Natural killer cell treated with Interleukin-12 subunit alpha and Interleukin-12 subunit beta and Interleukin-15 and Interleukin-18, amount 100 ng/mL, for 72 hours (primary cell): ENCODE measurements at places on chromosomes 13 and 19. TPM values are rescaled to one million over a fixed set of nuclear protein-coding genes. Genes with fewer than 3 reads are reported as not detected.

GRCh38 chr13:95445131-95445530 lies 107.4 kb upstream of the CLDN10 start:
- H3K4me3 ChIP-seq: no peak overlapping the region

DNA sequence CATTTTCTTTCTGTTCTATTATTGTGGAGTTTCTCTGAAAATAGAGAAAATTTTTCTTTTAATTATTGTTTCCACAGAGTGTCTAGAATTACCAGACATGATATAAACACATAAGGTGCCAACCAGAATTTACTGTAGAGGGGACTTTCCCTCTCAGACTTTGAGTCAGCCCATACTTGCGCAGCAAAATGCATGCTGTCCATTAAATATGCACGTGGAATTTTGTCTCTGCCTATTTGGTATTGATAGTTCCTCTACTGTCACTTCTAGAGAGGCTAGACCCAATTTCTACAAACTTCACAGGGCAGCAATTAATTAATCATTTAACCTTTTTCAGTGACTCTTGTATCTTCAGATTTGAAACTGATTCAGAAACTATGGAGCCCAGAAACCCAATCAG lies 8.9 kb downstream of the ZNF93 start:
- H3K4me1 ChIP-seq: no peaks in the 10 kb centered on the region
- no peak overlapping the region for H3K27ac ChIP-seq
- DNase-seq: no peak
- peaks cover 14% of the 10 kb centered on the region for H3K36me3 ChIP-seq
- H3K4me3 ChIP-seq: no peak overlapping the region

DNA sequence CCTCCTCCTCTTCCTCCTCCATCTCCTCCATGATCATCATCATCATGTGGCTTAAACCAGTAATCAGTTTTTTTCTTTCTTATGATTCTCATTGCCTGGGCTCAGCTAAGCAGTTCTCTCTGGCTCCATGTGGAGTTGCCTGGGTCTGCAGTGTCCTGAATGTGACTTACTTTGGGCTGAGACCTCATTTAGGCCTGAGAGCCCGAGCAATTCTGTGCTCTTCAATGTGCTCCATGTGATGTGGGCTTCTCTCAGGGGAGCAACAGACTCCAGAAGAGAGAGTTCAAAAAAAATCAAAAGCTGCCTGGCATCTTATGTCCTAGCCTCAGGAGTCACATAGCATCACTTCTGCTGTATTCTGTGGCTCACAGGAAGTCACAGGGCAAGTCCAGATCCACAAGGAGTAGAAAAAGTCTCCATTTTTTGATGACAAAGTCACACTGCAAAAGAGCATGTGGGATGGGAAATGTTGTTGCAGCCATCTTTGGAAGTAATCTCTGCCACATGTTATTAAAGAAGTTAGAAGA lies 128.7 kb downstream of the MAB21L1 start:
- no peaks in the 10 kb centered on the region for H3K4me1 ChIP-seq
- no peaks in the 10 kb centered on the region for H3K27me3 ChIP-seq
- no peak overlapping the region for H3K27ac ChIP-seq
- H3K4me3 ChIP-seq: no peak overlapping the region
- H3K36me3 ChIP-seq: no peaks in the 10 kb centered on the region

- H3K4me1 ChIP-seq: peaks cover 16% of the 10 kb centered on the region
- H3K27me3 ChIP-seq: peaks cover 5% of the 10 kb centered on the region
- H3K27ac ChIP-seq: no peak overlapping the region
- DNase-seq: peak; percentile 83
- H3K4me3 ChIP-seq: peak overlapping the region; percentile 47
- no peaks in the 10 kb centered on the region for H3K36me3 ChIP-seq
Observed at GRCh38 chr13:30802953-30803478, 67.7 kb downstream of the ALOX5AP start.

- H3K36me3 ChIP-seq: no peaks in the 10 kb centered on the region
- peaks cover 60% of the 10 kb centered on the region for H3K4me1 ChIP-seq
- H3K4me3 ChIP-seq: peak overlapping the region; percentile 94
- DNase-seq: peak; percentile 82
Observed at GRCh38 chr19:54162241-54162805, 2.8 kb upstream of the LENG1 start.

GRCh38 chr13:97255515-97256021 lies 33.4 kb downstream of the MBNL2 start:
- H3K4me1 ChIP-seq: peaks cover 45% of the 10 kb centered on the region
- no peak overlapping the region for H3K27ac ChIP-seq
- H3K4me3 ChIP-seq: peak overlapping the region; percentile 1
- H3K36me3 ChIP-seq: no peaks in the 10 kb centered on the region

- H3K27ac ChIP-seq: no peak overlapping the region
- DNase-seq: no peak
- no peaks in the 10 kb centered on the region for H3K27me3 ChIP-seq
- no peak overlapping the region for H3K4me3 ChIP-seq
Observed at GRCh38 chr19:3024870-3025548, 4.1 kb downstream of the TLE2 start.

RELB gene
- 47.0 TPM for total RNA-seq

- peak; percentile 73 for DNase-seq
- H3K27me3 ChIP-seq: peaks cover 9% of the 10 kb centered on the region
- H3K36me3 ChIP-seq: no peaks in the 10 kb centered on the region
- peak overlapping the region; percentile 50 for H3K4me3 ChIP-seq
Observed at GRCh38 chr19:54882758-54883157, 8.7 kb downstream of the FCAR start.

TEX26 gene
- total RNA-seq: not detected

ZNF709 gene
- total RNA-seq: 1.3 TPM

LAIR1 gene
- total RNA-seq: 40.5 TPM

DNA sequence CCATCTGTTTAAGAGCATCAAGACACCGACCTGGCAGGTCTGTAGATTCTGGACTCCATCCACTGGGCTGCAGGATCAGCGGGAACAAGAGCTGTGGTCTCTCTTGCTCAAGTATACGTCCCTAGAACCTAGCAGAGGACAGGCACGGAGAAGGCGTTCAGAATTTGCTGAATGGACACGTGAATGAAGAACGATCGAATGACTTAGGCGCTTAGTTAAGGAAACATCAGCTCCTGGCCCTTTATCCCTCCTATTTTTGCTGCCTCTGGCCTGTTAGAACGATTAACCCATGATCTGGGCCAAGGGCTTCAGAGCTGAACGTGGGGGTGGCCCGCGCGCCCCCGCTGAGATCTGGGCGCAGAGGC lies 953 bp downstream of the DZIP1 start:
- no peak for DNase-seq
- peaks cover 4% of the 10 kb centered on the region for H3K4me1 ChIP-seq
- H3K27me3 ChIP-seq: peaks cover 36% of the 10 kb centered on the region
- H3K27ac ChIP-seq: no peak overlapping the region

- peaks cover 57% of the 10 kb centered on the region for H3K27me3 ChIP-seq
- no peaks in the 10 kb centered on the region for H3K36me3 ChIP-seq
- H3K27ac ChIP-seq: no peak overlapping the region
- no peak for DNase-seq
- H3K4me1 ChIP-seq: no peaks in the 10 kb centered on the region
Observed at GRCh38 chr13:42652642-42653415, 78.9 kb downstream of the TNFSF11 start.

DNA sequence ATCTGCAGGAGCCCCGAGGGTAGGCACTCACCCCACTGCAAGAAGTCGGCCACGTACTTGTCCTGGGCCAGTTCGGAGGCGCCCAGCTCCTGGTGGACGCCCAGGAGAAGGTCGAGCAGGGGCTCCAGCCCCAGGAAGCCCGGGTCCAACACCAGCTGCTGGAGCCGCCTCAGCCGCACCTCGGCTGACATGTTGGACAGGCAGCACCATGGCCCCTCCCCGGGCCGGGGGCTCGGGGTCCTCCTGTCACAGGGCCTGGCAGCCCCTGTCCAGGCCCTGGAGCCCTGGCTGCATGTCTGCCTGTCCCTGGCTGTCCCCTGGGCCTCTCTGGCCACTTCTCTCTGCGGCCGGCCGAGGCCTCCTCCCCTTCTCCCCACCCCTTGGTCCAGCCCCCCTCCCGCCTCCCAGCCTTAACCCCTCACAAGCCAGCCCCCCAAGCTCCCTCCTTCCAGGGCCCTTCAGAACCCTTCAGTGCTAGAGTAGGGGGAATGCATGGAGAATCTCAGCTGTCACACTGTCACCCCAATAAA lies at the start of gene DMPK:
Gene DMPK, minus strand, starts transcription at position 329 of the 530 bp plus-strand sequence. Its CDS starts 138 bp downstream, at position 191.
- H3K27me3 ChIP-seq: peaks cover 7% of the 10 kb centered on the region
- no peaks in the 10 kb centered on the region for H3K36me3 ChIP-seq
- no peak within 1 kb of the TSS for H3K4me3 ChIP-seq
- no peak within 1 kb of the TSS for H3K27ac ChIP-seq
- no peak for DNase-seq

DNA sequence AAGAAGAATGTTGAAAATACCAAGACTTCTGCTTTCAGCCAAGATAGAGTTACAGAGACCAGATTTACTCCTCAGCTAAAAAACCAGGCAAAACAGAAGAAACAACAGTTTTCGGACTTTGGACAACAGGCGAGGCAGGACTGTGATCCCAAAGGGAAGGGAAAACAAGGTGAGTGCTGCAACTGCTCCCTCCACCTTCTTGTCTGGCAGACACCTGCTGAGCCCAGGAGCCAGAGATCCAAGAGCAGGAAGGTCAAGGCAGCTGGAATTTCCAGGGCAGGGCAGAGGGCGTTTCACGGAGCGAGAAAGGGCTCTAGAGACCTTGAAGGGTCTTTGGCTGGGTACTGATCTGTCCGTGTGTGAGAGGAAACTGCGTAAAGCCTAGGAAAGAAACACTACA lies 32.9 kb upstream of the SLC7A9 start:
- no peak overlapping the region for H3K27ac ChIP-seq
- H3K27me3 ChIP-seq: no peaks in the 10 kb centered on the region
- no peaks in the 10 kb centered on the region for H3K4me1 ChIP-seq
- H3K36me3 ChIP-seq: peaks cover 4% of the 10 kb centered on the region

GRCh38 chr19:38918526-38918925 lies 6.5 kb upstream of the CCER2 start:
- no peaks in the 10 kb centered on the region for H3K36me3 ChIP-seq
- H3K27ac ChIP-seq: no peak overlapping the region
- DNase-seq: peak; percentile 53
- H3K4me3 ChIP-seq: no peak overlapping the region

CYP2F1 gene
- not detected for total RNA-seq

FCAR gene
- total RNA-seq: not detected

LILRB4 gene
- not detected for total RNA-seq

DNA sequence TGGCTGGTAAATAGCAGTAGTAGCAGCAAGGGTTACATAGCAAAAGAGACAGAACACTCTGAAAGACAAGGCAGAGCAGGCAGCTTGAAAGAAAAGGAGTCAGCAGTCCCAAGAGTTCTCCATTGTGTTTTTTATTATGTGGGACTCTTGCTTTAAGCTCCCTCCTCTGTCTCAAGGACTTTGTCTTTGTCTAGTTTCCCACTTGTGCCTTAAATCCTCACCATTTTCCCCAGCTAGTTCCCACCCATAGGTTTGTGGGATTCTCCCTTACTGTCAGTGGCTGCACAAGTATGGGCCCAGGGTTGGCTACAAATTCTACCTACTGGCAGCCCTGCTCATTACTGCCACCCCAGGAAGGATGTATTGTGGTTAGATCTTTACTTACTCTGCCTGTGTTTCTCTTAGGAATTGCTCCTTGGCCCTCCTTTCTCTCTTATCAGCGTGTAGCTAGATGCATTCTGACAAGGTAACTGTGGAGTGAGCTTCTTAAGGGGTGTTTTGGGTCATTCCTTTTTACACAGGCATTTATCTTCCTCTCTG lies 413.4 kb upstream of the PCDH9 start:
- no peak for DNase-seq
- H3K36me3 ChIP-seq: peaks cover 8% of the 10 kb centered on the region
- no peaks in the 10 kb centered on the region for H3K27me3 ChIP-seq
- no peak overlapping the region for H3K4me3 ChIP-seq
- H3K27ac ChIP-seq: no peak overlapping the region

DNA sequence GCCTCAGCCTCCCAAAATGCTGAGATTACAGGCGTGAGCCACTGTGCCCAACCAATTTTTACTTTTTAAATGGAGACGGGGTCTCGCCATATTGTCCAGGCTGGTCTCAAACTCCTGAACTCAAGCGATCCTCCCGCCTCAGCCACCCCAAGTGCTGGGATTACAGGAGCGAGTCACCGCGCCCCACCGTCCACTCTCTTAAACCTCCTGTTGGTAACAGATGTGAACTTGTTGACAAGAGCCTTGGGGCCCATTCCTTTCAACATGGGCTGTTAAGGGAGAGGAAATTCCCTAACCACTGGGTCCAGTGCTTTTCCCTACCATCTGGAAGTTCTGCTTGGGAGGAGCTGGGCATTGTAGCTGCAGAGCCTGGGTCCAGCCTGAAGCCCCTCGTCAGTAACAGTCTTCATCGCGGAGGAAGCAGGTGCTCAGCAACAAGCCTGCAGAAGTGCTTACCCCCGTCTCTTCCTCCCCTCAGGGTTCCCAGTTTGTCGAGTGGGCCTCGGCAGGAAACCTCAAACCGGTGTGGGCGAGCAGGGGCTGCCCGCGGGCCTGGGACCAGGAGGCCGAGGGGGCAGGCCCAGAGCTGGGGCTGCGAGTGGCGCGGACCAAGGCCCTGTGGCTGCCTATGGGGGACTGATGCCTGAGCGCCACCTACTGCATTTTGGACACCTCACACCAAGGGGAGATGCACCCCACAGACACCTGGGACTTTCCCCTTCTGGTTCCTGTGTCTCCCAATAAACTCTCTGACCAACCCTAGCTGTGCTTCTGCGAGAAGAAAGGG lies 4.0 kb upstream of the FLT3LG start:
- DNase-seq: peak; percentile 99
- peak overlapping the region; percentile 79 for H3K4me3 ChIP-seq
- no peaks in the 10 kb centered on the region for H3K27me3 ChIP-seq
- no peaks in the 10 kb centered on the region for H3K36me3 ChIP-seq

DNA sequence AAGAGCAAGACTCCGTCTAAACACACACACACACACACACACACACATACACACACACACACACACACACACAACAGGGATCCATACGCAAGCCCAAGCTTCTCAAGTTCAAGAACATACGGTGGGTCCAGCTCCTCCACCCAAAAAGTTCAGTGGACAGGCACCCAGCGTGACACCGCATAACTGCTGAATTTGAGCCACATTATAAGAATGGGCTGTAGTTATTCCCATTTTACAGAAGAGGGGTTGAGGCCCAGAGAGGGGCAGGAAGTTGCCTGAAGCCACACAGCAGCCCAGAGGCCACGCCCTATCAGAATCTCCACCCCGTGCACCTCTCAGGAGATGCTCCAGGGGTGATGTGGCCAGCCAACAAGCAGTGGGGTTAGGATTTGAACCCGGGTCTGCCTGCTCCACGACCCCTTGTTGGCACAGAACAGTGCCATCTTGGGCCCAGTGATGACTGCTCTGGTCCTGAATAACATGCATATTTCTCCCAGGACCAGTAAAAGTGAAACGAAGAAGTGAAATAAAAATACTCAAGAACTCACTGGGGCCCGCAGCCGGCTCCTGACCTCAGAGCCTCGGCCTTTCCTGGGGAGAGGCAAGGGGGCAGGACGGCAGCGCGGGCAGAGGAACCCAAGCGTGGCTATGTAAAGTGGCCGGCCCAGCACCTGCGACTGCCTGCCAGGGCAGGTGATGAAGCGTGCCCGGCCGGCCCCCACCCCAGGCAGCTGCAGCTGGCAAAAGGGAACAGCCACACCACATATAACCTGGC lies 61.9 kb downstream of the AP1M1 start:
- peak overlapping the region; percentile 65 for H3K27ac ChIP-seq
- peak overlapping the region; percentile 54 for H3K4me3 ChIP-seq
- H3K4me1 ChIP-seq: peaks cover 44% of the 10 kb centered on the region
- peaks cover 2% of the 10 kb centered on the region for H3K27me3 ChIP-seq

BRCA2 gene
- 28.5 TPM for total RNA-seq
